RCC 7860 (cell line): ENCODE measurements at places on chromosomes 7 and 10.

DNA sequence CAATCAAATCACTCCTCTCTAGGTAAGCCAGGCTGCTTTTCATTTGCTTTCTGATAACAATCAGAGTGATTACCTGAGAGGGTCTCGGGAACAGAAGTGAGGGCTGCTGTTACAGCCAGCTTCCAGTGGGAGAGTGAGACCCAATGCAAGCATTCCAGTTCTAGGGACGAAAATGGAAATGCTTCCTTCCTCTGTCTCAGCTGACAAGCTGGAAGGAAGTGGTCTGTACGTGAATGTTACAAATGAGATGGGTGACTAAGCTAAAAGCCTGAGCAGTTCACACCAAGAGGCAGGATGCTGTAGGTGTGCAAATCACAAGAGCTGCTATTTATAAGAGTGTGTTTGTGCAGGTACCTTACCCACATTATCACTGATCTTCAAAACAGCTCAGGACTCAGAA lies 772.4 kb downstream of the GRID1 start:
- no peak for DNase-seq

- DNase-seq: no peak
Measured at GRCh38 chr10:80658068-80658467, 120.4 kb downstream of the SH2D4B start.

GRCh38 chr10:78894089-78894840 lies 174.5 kb upstream of the ZMIZ1 start:
- no peak for DNase-seq

GRCh38 chr7:95433952-95434556 lies 774 bp downstream of the PON2 start:
- no peak for DNase-seq

- no peak for DNase-seq
Measured at GRCh38 chr7:66100408-66101050, 14.1 kb upstream of the CRCP start.

DNA sequence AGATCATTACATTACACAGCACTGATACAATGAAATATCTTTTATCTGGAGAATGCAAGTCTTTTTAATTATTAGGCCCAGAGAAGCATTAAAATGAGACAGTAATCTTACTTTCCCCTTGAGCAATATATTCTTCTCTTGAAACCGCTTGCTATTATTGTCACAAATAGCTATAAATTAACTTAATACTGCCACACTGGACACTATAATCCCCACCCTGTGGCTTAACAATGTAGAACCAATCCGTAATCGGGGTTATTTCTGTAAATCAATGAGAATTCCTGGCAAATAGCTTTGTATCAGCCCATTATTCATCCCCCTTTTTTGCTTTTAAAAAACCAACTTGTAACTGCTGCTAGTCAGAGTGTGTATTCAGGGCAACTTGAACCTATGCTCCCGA lies 366.2 kb upstream of the VWC2 start:
- DNase-seq: no peak

DNA sequence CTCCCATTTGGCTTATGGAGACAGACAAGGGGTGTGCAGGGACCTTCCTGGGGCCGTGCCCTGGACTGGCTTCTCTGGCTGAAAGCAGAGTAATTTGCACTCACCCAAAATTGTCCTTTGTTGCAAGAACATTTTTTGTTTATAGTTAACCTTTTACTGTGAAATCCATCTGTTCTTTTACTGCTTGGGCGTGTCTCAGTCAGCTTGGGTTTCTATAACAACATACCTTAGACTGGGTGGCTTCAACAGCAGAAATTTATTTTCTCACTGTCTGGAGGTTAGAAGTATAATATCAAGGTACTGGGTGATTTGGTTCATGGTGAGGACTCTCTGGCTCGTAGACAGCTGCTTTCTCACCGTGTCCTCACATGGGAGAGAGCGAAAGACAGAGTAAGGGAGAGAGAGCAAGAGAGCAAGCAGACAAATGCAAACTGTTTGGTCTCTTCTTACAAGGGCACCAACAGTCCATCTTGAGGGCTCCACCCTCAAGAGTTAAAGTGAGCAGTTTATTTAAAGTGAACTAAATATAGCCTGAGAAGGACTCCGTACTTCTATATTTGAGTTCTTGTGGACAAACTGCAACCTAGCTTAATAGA lies 131.0 kb upstream of the NPY start:
- no peak for DNase-seq

DNA sequence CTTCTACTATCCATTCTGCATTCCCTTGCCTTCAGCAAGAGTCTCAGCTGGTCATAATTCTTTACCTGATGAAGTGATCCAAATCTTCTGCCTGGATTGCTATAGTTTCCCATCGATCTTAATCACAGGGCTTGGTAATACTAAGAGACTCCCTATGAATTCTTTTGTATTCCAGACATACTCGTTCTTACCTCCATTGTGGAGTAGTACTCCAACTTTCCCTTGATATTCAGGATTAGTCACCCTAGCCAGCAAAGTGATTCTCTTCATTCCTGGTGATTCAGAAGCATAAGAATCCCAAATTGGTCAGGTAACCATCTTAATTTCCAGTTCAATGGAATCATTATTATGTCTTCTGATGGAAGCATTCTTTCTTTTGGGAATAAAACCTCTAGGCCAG lies 96.7 kb downstream of the TWIST1 start:
- DNase-seq: peak; percentile 73

DNA sequence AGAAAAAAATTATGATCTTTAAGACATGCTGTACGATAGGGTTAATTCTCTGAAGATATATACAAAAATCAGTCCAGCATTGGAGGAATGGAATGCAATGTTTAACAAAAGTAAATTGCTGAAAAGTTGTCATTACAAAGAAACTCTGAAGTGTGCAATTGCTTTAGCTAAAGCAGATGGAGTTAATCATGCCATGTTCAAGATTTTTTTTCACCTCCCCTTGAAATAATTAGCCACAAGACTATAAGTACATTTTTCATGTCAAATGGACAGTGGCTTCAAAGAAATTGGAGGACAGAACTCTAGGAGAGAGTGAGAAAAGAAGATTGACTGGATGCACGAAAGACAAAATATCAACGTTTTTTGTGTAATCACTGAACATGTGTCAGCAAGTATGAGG lies 63.1 kb upstream of the MEOX2 start:
- DNase-seq: no peak

GRCh38 chr7:94303695-94304094 lies 91.0 kb upstream of the COL1A2 start:
- no peak for DNase-seq

DNA sequence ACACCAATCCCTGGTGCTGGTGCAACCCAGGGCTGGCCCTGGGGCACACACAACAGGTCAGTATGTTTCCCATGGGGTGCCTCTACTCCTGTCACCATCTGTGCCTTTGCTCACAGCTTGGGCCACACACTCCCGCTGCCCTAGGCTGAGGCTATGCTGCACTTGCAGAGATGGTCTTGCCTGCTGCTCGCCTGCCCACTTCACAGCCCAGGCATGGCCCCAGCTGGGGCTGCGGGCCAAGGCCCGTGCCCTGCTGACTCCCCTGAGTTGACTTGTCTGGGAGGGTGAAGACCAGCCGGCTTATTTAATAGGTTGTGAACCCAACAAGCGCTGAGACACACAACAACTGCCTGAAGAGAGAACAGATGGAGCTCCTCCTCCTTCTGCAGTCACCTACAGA lies 184.1 kb downstream of the ZNF33B start:
- DNase-seq: no peak

DNA sequence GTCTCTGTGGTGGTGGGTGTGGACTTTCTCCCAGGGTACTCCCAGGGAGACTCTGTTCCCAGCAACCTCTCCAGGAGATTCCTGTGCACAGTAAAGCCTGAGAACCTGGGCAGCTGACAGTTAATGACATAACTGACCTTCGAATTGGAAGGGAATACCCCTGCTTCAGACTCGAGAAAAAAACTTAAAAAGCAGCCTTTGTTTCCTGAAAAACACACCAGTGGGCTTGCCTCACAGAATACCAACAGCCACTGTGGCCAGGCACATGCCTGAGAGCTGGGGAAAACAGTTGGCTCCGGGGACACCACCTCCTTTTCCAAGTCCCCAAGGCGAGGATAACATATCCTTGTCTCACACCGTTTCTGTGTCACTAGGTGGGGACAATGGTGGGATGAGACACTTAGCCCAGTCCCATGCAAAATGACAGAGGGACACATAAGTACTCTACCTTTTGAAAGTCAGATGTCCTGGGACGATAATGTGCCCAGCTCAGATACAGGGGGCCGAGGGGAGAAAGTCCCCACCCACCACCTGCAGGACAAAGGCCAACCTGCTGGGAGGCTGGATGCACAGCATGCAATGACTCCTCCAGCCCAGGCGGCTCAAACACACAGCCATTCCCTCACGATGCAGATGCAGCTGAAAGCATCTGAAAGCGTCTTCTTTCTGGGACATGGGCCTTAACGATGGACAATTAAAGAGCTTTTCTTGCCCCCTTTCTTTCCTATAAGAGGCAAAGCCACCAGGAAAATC lies 65.6 kb downstream of the HIPK2 start:
- DNase-seq: no peak

DNA sequence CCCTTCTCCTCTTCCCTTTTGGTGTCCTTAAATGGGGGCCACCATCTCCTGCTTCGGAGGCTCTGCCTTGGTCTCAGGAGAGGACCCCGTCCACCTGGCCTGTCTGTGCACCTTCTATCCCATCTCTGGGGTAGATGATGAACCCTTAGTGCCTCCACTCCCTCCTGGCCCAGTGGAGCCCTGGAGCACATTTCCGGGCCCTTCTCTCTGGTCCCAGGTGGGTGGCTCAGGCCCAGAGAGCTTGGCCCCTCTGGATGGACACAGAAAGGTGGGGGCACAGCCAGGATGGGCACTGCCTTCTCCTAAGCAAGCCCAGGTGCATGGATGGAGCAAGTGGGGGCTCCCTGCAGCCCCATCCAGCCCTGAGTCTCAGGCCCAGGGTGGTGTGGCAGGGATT lies 121.4 kb upstream of the RET start:
- no peak for DNase-seq

DNA sequence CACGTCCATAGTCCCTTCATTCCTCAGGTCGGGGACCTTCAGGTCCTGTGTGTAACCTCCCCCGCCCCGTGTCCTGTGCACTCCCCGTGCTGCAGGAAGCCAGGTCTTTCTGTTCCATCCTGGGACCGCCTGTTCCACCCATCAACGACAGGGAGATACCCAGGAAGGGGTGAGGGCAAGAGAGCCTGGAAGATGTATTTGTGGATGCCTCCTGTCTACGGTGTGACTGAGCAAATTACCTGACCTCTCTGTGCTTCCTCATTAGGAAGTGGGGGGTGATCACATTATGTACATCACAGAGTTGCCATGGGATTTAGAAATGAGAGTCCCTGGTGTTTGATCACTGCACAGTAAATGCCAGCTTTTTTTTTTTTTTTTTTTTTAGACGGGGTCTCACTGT lies 46.3 kb downstream of the GRID2IP start:
- DNase-seq: no peak

- no peak for DNase-seq
Measured at GRCh38 chr7:17374654-17375053, 76.2 kb downstream of the AHR start.

DNA sequence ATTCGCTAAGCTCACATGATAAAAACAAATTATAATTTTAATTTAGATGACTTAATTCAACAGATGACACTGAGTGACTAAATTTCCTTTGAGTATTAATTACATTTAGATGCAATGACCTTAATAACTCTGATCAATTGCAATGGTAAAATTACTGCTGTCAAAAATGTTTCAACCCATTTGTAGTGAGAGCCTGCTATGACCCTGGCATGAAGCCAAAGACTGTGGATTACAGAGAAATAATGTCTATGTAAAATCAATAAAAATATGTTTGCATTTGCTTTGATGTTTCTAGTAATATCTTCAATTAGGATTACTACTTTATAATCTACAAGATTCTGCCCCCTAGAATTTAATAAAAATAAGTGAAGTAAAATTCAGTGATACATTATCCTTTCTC lies 15.6 kb downstream of the MKX start:
- DNase-seq: no peak

DNA sequence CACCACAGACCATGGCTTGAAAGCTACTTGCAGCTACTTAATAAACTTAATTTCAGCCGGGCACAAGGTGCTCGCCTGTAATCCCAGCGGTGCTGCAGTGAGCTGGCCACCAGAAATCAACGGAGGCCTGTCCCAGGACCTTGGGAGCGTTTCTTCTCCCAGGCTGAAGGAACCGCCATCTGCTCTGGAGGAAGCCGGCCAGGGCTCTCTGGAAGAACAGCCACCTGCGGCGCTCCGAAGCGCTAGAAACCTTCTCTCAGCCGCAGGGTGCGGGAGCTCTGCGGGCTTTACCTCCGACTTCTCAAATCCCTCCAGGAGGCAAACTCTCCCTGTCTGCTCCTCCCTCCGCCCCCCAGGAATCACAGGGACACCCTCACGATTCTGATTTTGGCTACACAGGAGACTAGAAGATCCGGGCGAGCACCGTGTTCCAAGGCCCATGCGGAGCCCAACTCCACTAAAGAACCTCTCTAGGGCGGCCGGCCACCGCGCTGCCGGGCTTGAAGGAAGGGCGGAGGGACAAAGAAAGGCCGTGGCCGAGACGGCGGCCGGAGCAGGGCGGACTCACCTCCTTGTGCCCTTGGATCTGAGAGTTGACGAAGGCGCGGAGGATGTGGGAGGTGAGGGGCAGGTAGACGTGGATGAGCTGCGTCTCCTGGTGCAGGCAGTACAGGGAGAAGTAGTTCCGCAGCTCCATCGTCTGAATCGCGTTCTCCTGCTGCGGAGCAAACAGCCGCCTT lies 14.4 kb downstream of the NUDT1 start:
- DNase-seq: no peak

GRCh38 chr7:47521011-47521795 lies 60.7 kb downstream of the TNS3 start:
- DNase-seq: no peak

GRCh38 chr10:108521827-108522492 lies 1357.5 kb upstream of the SORCS1 start:
- no peak for DNase-seq

- DNase-seq: peak; percentile 23
Measured at GRCh38 chr10:98361131-98362025, 53.6 kb downstream of the PYROXD2 start.

DNA sequence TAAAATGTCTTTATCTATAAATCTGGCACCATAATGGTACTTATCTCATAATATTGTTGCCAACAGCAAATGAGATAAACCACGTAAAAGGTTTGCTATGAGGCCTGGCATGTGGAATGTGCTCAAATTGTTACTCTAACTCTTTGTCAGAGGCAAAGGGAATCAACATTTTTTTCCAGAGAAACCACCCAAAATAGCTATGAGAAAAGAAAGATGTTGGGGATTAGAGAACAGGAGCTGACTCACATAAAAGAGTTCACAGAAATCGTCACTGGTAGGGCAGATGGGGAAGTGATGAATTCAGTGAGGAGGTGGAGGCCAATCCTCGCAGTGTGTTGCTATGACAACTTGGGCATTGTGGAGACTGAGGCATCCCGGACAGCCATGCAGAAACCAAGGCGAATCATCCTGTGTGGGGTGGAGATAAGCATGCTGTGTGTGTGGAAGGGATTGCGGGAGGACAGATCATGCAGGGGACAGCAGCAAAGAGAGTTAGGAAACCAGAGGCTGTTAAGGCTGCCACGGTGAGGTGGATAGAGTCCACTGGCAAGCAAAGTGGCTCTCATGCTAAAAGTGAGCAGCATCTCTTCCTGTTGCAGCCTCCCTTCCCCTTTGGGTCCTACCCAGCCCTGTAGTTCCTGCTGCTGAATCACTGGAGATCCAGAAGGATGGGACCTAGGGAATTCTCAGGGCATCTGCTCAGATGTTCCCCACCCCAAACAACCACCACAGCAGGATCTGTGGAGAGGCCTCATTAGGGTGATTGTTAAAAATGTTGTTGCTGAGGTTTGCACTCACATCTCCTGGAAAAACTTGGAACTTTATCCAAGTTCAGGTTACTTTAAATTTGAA lies 103.9 kb downstream of the CUBN start:
- peak; percentile 97 for DNase-seq
